Heart left ventricle (tissue), 16 donors: ENCODE measurements at places on chromosomes 3 and 15. TPM values are rescaled to one million over a fixed set of nuclear protein-coding genes. Genes with fewer than 3 reads are reported as not detected.

DNA sequence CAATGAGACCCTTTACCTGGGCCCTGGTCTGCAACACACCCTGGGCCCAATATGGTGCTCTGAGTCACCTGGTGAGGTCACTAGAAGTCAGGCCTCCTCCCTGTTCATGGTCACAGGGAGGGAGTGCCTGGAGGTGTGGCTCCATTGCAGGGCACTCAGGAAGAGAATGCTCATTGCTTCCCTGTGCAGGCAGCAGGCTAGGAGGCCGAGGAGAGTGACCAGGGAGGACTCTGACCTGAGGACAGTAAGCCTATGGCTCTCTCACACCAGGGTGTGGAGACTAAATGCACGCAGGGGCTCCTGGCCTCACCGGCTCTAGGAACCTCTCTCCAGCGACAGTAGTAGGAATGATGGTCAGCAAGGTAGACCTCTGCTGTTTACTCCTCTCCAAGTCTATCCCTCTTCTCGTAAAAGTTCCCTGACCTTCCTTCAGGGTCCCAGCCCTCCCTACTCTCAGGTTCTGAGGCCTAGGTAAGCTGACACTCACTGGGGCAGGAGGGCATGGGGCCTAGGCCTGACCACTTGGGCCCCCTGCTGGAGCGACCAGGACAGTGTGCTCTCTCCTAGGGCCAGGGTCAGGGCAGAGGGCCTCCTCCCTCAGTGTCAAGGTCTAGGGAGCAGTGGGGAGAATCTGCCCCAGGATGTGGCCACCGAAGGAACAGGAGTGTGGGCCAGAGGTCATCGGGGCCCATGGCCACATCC, 9.6 kb upstream of the SLCO2A1 start:
- DNase-seq, result no peak
- no peaks in the 10 kb centered on the region for H3K36me3 ChIP-seq
- H3K27ac ChIP-seq, result no peak overlapping the region
- no peak overlapping the region for H3K4me3 ChIP-seq

GRCh38 chr15:64249406-64249805, 86.6 kb upstream of the PPIB start:
- peaks cover 30% of the 10 kb centered on the region for H3K4me1 ChIP-seq
- H3K36me3 ChIP-seq, result no peaks in the 10 kb centered on the region
- no peak overlapping the region for H3K4me3 ChIP-seq
- no peaks in the 10 kb centered on the region for H3K27me3 ChIP-seq

- H3K4me1 ChIP-seq, result no peaks in the 10 kb centered on the region
- no peaks in the 10 kb centered on the region for H3K36me3 ChIP-seq
Observed at GRCh38 chr3:76969996-76970615, 69.8 kb upstream of the ROBO2 start.

DNA sequence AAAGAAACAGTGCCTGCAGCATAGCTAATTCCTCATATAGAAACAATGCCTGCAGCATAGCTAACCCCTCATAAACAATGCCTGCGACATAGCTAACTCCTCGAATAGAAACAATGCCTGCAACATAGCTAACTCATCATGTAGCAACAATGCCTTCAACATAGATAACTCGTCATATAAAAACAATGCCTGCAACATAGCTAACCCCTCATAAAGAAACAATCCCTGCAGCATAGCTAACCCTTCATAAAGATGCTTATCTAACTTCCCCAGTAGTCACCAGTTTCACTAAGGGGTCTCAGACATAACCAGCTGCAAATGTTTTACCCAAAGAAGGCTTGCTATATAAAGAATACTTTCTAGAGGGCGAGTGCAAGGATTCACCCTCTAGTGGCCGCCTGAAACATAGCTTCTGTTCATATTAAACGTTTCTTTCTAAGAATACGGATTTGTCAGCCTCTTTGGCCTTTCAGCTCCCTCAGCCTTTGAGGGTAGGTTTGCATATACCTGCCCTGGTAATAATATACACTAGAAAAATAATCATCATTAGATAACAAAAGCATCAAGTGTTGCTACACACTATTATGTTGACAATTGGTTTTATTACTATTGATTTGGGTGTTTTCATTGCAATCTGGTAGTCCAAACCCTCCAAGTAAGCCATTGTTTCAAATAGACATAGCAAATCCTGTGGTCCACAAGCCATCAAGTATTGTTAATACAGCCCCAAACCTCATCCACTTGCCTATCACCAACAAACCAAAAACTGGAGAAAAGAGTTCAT, 44.4 kb upstream of the FAN1 start:
- no peak overlapping the region for H3K27ac ChIP-seq
- H3K36me3 ChIP-seq, result no peaks in the 10 kb centered on the region
- no peaks in the 10 kb centered on the region for H3K27me3 ChIP-seq
- DNase-seq, result no peak

GRCh38 chr3:118955914-118956556, 78.6 kb downstream of the IGSF11 start:
- no peak overlapping the region for H3K27ac ChIP-seq
- H3K4me3 ChIP-seq, result no peak overlapping the region
- DNase-seq, result no peak
- H3K4me1 ChIP-seq, result no peaks in the 10 kb centered on the region

GRCh38 chr3:17070161-17070959, 185.6 kb downstream of the PLCL2 start:
- H3K27ac ChIP-seq, result peak overlapping the region; percentile 38
- peak; percentile 69 for DNase-seq
- no peaks in the 10 kb centered on the region for H3K4me1 ChIP-seq

DNA sequence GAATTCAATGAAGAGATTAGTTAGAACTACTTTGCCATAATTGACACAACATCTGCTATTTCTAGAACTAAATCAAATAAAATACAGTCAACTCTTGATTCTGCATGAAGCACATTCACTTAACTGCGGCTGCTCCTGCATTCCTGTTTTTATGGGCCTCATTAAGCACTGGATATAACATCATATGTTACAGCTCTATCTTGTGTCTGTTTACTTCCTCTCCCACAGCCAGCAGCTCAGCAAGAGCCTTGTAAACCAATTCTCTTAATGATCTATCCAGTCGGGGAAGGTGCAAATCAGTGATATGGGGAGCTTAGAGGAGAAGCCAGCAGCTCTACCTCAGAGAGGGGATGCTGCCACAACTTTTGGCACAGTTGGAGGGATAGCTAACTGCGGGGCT, 329.2 kb downstream of the ARRDC4 start:
- H3K27me3 ChIP-seq, result peaks cover 24% of the 10 kb centered on the region
- no peaks in the 10 kb centered on the region for H3K4me1 ChIP-seq
- H3K27ac ChIP-seq, result no peak overlapping the region
- no peak overlapping the region for H3K4me3 ChIP-seq

DNA sequence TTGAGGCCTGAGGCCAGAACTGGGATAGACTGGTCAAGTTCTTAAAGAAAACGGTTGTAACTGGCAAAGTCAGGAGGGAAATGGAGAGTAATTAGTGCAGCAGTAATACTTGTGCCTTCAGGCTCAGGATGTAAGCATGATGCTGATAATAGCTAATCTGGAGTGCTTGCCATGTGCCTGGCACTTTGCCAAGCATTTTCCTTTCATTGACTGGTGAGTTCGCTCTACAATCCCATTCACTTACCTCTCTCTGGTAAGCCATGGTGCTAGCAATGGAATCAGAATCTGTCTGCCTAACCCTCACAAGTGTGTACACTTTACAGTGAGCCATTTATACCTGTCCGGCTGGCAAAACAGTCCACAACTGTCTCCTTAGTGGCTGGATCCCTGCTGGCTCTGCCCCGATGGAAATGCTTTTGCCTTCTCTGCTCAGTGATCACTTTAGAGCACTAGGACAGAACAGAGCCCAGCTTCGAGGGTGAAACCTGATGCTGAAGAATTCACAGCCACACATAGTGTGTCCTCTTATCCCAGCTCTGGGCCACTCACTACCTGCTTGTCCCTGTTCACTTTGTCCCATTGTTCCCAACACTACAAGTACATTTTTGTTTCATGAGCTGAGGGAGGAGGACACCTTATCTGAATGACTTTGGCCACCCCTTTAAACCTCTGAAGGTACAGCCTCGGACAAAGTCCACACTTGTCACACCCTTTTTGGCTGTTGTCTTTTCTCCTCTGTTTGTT, 10.3 kb downstream of the CHP1 start:
- H3K36me3 ChIP-seq, result peaks cover 25% of the 10 kb centered on the region
- H3K27me3 ChIP-seq, result no peaks in the 10 kb centered on the region
- H3K4me3 ChIP-seq, result no peak overlapping the region

DNA sequence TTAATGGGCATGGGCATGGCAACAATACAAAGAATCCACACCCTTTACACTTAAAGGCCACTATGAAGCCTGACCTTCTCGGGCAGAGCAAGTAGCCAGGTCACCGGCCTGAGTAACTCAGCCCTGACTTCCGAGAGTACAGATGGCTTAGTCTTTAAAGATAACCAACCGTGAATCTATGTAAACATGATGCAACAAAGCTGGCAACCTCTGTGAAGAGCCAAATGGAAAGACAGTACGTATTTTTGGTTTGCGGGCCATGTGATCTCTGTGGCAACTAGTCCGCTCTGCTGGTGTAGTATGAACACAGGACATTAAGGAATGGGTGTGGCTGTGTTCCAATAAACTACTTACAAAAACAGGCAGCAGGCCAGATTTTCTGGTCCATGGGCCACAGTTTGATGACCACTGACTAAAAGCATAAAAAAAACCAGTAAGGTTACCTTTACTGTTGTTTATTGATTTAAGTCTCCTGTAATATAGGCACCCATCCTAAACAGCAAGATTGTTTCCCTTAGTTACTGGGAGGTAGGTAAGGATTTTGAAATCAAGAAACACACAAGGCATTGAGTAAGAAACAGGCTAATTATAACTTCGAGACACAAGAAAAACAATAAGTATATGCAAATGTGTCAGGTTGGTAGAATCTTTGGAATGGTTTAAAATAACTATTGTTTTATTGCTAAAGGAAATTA, 14.5 kb downstream of the RIOX2 start:
- H3K27ac ChIP-seq, result no peak overlapping the region
- H3K4me1 ChIP-seq, result no peaks in the 10 kb centered on the region
- no peak overlapping the region for H3K4me3 ChIP-seq
- DNase-seq, result no peak

- no peak for DNase-seq
- H3K4me3 ChIP-seq, result no peak overlapping the region
- no peaks in the 10 kb centered on the region for H3K36me3 ChIP-seq
- H3K27ac ChIP-seq, result no peak overlapping the region
- no peaks in the 10 kb centered on the region for H3K27me3 ChIP-seq
- H3K4me1 ChIP-seq, result no peaks in the 10 kb centered on the region
Observed at GRCh38 chr3:3951501-3951900, 152.3 kb downstream of the LRRN1 start.

GRCh38 chr15:90262426-90262825, 3.0 kb upstream of the NGRN start:
- DNase-seq, result no peak
- no peaks in the 10 kb centered on the region for H3K36me3 ChIP-seq
- no peaks in the 10 kb centered on the region for H3K27me3 ChIP-seq
- H3K27ac ChIP-seq, result no peak overlapping the region
- H3K4me3 ChIP-seq, result no peak overlapping the region
- peaks cover 16% of the 10 kb centered on the region for H3K4me1 ChIP-seq

DNA sequence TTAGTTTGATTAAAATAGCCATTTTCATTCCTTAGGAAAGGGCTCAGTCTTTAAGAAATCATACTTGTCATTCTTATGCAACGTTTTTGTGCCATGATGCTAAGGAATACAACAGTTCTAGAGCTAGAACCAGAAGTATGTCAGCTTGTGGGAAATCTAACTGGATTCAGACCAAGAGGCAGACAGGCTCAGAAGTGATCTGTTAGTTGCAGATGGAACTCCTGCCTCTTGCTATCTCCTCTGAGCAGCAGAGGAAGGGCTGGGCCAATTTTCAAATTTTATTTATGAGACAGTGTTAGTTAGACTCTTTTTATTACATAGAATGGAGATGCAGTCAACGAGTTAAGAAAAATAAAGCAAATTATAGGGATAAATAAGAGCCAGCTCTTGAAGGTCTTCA, 48.5 kb upstream of the RYR3 start:
- no peak overlapping the region for H3K27ac ChIP-seq
- H3K4me3 ChIP-seq, result no peak overlapping the region
- no peaks in the 10 kb centered on the region for H3K4me1 ChIP-seq
- H3K27me3 ChIP-seq, result no peaks in the 10 kb centered on the region

- no peak for DNase-seq
- no peaks in the 10 kb centered on the region for H3K36me3 ChIP-seq
- H3K27me3 ChIP-seq, result no peaks in the 10 kb centered on the region
- no peak overlapping the region for H3K4me3 ChIP-seq
- peaks cover 20% of the 10 kb centered on the region for H3K4me1 ChIP-seq
Observed at GRCh38 chr3:58633157-58633865, 33.3 kb downstream of the FAM3D start.

- no peak for DNase-seq
- H3K4me3 ChIP-seq, result no peak overlapping the region
- no peaks in the 10 kb centered on the region for H3K4me1 ChIP-seq
- no peak overlapping the region for H3K27ac ChIP-seq
- no peaks in the 10 kb centered on the region for H3K27me3 ChIP-seq
Observed at GRCh38 chr15:96273317-96274086, 57.0 kb upstream of the NR2F2 start.

- peaks cover 27% of the 10 kb centered on the region for H3K4me1 ChIP-seq
- no peak overlapping the region for H3K4me3 ChIP-seq
- DNase-seq, result peak; percentile 20
- H3K27me3 ChIP-seq, result no peaks in the 10 kb centered on the region
Observed at GRCh38 chr15:31265090-31265870, 61.4 kb upstream of the KLF13 start.

- no peaks in the 10 kb centered on the region for H3K36me3 ChIP-seq
- no peak overlapping the region for H3K4me3 ChIP-seq
- no peak overlapping the region for H3K27ac ChIP-seq
- DNase-seq, result no peak
- no peaks in the 10 kb centered on the region for H3K4me1 ChIP-seq
- H3K27me3 ChIP-seq, result no peaks in the 10 kb centered on the region
Observed at GRCh38 chr15:28079313-28079969, 19.7 kb downstream of the OCA2 start.

PLAAT1 gene
- 7.3 TPM for total RNA-seq

FANCD2OS gene
- not detected for total RNA-seq

GRAMD1C gene
- 2.7 TPM for total RNA-seq

FBXW12 gene
- not detected for total RNA-seq

OR5H14 gene
- total RNA-seq, result not detected

EFCAB12 gene
- 0.15 TPM for total RNA-seq
